SHP77 (cell line): ENCODE measurements at places on chromosomes 11 and 22.

DNA sequence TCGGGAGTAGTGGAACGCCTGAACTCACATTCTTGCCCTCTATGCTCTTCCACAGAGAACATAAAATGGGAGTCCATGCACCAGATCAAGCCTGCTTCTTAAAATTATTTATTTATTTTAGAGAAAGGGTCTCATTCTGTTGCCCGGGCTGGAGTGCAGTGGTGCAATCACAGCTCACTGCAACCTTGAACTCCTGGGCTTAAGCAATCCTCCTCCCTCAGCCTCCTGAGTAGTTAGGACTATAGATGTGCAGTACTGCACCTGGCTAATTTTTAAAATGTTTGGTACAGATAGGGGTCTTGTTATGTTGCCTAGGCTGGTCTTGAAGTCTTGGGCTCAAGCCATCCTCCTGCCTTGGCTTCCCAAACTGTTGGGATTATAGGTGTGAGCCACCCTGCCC lies 13.0 kb downstream of the SLC6A5 start:
- no peak for DNase-seq

- DNase-seq = no peak
Observed at GRCh38 chr11:96152623-96153022, 190.4 kb downstream of the MAML2 start.

- DNase-seq = peak; percentile 70
Observed at GRCh38 chr11:35237860-35238715, 99.1 kb downstream of the CD44 start.

GRCh38 chr22:33569018-33569417 lies 351.3 kb downstream of the LARGE1 start:
- DNase-seq = no peak

GRCh38 chr11:86671531-86672006 lies 847 bp downstream of the ME3 start:
- no peak for DNase-seq

DNA sequence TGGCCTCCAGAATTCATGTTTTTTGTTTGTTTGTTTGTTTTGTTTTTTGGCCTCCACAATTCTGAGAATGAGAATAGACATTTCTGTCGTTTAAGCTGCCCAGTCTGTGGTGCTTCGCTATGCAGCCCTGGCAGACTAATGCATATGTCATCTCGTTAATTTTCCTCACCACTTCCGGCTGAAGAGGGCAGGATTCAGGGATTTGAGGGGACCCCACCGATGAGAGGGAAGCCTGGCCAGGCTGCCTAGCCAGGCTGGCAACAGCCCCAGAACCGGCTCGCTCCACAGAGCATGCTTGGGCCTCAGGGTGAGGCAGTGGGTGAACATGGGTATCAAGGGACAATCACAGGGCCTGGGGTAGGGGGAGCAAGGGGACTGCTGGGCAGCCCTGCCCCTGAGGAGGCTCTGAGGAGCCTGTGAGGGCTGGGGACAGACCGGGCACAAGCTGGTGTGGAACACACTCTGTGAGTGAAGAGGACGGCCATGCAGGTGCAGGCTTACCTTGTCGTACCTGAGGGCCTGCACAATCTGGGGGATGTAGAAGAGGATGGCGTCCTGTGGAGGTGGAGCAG lies 47.8 kb upstream of the SERPIND1 start:
- no peak for DNase-seq
